ENCODE measurements at places on chromosomes 1 and 21.

DNA sequence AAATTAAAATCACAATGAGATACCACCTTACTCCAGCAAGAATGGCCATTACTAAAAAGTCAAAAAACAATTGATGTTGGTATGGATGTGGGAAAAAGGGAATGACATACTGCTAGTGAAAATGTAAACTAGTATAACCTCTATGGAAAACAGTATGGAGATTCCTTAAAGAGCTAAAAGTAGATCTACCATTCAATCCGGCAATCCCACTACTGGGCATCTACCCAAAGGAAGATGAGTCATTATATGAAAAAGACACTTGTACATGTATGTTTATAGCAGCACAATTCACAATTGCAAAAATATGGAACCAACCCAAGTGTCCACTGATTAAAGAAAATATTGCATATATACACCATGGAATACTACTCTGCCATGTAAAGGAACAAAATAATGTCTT, 37.2 kb downstream of the SUSD4 start:
- no peak for DNase-seq

DNA sequence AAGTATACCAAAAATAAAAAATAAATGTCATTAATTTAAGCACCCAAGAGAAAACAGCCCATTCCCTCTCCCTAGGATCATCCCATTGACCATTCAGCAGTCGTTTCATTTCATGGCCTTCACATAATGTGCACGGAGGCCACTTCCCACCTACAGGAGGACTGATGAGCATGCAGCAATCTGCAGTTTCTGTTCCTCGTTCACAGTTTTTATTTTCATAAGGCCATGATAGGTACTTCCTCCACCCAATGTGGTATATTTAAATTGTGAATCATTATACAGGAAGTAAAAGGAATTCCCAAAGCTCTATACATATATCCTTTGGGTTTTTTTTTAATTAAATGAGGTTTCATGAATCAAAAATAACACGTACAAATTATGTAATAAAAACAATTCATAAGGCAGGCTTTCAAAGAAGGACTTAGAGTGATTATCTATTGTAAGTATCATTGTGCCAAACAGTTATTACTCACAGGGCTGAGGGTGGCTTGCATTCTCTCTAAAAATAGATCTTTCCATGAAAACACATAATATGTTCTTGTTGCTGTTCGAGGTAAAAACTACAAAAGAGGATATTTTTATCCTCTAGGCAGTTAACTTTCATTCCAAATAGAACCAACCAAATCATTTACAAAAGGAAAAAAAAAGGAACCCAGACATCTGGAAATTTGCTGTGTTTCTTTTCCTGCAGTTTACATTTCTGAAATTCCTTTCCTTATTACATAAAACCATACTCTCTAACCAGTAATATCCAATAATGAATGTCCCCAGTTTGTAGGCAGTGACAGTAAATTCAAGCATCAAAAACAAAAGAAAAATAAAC, 27.5 kb upstream of the SLC44A3 start:
- DNase-seq = no peak

- no peak for DNase-seq
Observed at GRCh38 chr1:217134857-217135568, 411.8 kb upstream of the ESRRG start.

DNA sequence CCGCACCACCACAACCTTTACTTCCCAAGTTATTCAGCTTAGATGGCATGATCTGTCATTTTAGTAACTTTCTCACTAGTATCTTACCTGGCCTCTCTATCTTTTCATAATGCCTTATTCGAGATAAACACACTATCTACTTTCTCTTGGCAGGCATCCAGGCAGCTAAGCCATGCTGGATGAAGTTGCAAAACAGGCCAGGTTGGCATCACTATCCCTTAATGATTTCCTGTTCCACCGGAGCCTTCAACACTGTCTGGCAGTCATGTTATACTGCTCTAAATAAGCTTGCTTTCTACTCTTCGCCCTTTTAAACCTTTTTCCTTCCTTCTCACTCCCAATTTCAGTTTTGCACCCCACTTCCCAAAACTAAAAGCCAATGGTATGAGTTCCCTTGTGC, 12.0 kb upstream of the KCNH1 start:
- no peak for DNase-seq

DNA sequence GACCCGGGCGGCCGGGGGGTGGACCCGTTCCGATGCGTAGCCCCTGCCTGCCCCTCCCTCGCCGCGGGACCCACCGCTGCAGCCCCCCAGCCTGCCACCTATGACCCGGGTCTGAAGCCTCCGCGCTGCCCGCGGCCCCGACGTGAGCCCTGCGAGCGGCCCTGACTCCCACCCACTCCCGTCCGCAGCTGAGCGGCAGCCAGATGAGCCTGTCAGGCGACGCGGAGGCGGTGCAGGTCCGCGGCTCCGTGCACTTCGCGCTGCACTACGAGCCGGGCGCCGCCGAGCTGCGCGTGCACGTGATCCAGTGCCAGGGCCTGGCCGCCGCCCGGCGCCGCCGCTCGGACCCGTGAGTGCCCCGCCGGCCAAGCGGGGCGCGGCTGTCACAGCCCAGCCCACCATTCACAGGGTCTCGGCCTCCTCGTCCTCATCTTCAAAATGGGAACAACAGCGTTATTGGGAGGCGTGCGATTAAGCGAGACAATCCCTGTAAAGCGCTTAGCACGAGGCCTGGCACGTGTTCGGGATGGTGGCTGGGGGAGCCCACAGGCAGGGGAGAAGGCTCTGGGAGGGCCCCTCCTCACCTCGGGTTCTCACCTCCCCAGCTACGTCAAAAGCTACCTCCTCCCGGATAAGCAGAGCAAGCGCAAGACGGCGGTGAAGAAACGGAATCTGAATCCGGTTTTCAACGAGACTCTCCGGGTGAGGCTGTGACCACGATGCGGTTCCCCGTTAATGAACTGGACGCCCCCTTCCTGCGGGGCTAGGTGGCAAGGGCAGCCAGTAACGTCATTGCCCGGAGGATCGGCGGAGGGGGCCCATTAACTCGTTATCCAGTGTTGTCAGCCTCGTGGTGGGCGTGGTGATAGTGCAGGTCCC, 8.2 kb downstream of the SYTL1 start:
- DNase-seq = no peak

DNA sequence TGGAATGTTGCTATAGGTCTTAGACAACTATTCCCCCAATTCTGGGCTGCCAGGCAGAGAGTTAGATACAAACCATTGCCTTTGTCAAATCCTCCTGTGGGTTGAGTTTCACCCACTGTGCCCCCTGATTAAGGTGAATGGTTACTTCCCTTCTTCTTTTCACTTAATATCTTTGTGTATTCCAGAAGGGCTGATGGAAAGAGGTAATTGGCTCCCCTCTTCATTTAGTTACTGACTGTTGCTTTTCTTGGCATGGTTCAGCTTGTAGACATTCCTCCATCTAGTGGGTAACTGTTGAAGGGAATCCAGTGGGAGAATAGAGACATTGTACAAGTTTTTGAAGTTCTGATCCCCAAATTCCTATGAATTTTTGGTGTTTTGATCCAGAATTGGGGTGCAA, 43.8 kb upstream of the MACF1 start:
- no peak for DNase-seq

GRCh38 chr1:179925922-179926849, 28.4 kb upstream of the CEP350 start:
- no peak for DNase-seq

DNA sequence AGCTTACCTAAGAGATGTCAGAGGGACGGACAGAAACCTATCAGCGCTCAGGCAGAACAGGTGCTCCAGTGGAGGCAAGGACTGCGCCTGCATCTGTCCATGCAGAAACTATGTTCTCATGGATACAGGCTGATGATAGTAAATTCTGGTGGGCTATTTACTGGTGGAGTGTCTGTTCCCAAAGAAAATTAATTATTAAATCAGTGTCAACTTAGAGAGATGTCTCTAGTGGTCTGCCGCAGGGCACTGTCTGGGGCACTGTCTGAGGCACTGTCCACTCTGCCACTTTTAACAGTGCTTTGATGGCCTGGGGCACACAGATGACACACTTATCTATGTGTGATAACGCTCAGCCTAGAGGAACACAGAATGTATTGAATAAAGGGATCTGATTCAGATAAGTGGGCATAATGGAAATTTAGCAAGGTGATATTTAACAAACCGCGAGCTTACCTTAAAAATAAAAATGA, 148.1 kb downstream of the RGS7 start:
- DNase-seq = no peak

DNA sequence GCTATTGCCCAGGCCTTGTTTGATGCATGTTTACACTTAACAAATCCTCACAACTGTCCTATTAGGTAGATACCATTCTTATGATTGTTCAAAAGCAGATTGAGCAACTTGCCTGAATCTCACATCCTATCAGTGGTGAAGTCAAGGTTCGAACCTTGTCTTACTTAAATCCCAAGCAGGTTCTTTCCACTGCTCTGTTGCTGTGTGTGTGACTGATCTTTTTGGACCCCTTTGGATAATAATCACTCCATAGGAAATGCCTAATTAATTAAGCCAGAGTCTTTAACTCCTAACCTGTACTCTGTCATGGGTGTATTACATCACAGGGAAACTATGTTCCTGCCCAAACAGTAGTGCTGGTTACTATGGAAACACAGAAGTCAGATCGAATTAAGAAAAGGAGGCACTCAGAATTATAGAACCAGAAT, 84.2 kb downstream of the SPATA46 start:
- no peak for DNase-seq

- DNase-seq = no peak
Observed at GRCh38 chr1:109639063-109639840, 16.6 kb upstream of the GSTM4 start.

All from iPS DF 6.9 (cell line).